Activated CD8-positive, alpha-beta memory T cell treated with anti-CD3 and anti-CD28 coated beads, Interleukin-2, amount 10 ng/mL, durations not matched to agents 7 days and 5 days (primary cell): ENCODE measurements at places on chromosomes 1 and 21. TPM values are rescaled to one million over a fixed set of nuclear protein-coding genes. Genes with fewer than 3 reads are reported as not detected.
A peak's percentile ranks its signal among the peaks of the same experiment; 100 is the strongest.

The CLK2 gene
- total RNA-seq = 94.8 TPM

The ARHGAP29 gene
- total RNA-seq = not detected

The GNAT2 gene
- total RNA-seq = not detected

The PGLYRP3 gene
- not detected for total RNA-seq

The PBX1 gene
- not detected for total RNA-seq

The CPLANE2 gene
- 6.4 TPM for total RNA-seq

The RLF gene
- 18.8 TPM for total RNA-seq

The ST6GALNAC5 gene
- total RNA-seq = not detected

The SPRR1B gene
- total RNA-seq = not detected

The NUP210L gene
- 0.09 TPM for total RNA-seq

- no peak for DNase-seq
These were observed 9.1 kb upstream of the EXO1 start for GRCh38 chr1:241838897-241839296.

DNA sequence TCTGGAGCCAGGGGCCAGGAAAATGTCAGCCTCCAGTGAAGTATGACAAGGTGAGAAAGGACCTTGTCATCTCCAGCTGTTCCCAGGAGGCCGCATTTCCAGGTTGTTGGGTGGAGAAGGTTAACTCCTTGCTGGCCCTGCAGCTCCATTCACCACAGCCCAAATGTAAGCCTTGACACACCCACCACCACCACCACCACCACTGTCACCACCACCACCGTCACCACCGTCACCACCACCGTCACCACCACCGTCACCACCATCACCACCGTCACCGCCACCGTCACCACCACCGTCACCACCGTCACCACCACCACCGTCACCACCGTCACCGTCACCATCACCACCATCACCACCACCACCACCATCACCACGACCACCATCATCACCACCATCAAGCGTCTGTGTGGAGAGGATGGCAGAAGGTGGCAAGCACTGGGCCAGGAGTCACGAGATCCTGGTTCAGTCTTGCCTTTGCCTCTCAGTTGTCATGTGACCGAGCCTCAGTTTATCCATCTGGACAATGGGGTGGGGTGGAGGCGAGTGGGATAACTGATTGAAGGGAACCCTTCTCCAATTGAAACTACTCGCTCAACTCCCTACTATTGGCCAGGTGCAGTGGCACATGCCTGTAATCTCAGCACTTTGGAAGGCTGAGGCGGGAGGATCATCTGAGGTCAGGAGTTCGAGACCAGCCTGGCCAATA, 21.2 kb upstream of the FAM131C start:
- no peak for DNase-seq

DNA sequence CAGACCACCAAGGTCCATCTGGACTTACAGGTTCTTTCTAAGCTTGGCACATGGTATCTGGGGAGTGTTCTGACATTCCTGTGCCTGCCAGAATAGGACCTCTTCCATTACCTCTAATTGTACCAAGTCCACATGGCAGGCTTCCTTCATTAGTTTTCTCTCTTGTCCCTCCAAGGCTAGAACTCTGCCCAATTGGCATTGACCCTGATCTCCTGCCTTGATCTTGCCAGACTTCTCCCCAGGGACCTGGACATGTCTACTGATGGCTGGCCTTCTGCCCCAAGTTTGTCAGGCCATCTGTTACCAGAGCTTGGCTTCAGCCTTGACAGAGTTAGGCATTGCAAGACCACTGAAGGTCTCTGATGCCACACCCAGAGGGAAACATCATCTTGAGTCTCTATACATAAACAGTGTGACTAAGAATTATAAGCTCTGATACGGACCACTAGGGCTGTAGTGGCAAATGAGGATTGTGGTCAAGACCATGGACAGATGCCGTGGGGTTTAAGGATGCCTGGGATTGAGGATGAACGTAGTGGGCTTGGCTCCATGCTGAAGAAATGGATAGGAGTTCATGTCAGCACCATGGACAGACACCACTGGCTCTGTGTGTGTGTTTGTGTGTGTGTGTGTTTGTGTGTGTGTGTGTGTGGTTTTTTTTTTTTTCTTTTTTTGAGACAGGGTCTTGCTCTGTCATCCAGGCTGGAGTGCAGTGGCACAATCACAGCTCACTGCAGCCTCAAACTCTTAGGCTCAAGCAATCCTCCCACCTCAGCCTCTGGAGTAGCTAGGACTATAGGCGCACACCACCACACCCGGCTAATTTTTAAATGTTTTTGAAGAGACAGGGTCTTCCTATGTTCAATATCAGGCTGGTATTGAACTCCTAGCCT, 19.5 kb upstream of the PSMB2 start:
- no peak for DNase-seq

- DNase-seq = no peak
These were observed 189.4 kb downstream of the NCAM2 start for GRCh38 chr21:21187579-21187978.

DNA sequence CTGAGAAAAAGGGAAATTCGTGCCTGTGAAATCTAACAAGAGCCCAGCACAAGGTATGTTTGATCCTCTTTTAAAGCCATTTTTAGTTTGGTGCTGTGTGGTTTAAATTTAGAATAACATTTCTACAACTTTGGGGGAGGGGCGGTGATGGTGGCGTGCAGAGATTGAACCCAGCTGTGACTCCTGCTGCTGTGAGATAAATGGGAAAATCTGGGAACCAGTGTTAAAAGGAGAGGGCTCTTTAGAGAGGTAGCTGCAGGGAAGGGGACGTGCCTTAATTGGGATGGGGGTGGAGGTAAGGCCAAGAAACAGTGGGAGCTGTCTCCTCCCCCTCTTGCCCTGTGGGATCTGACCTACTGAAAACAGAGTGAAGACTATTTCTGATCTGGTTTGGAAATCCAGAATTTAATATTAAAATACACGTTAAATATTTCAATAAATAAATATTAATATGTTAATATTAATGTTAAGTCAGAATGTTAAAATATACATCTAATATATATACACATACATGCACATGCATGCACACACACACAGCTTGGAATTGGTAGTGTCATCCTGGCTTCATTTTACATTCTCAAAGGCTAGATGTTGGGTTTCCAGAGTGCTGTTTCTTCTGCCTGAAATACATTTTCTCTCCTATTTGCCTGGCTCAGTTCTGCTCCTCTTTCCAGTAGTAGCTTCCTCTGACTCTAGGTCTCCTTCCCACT, 30.1 kb upstream of the DNAJC6 start:
- DNase-seq = no peak

- no peak for DNase-seq
These were observed 83.4 kb downstream of the RUNX3 start for GRCh38 chr1:24846671-24847070.

- no peak for DNase-seq
These were observed 3.1 kb downstream of the VPS26C start for GRCh38 chr21:37263827-37264600.

DNA sequence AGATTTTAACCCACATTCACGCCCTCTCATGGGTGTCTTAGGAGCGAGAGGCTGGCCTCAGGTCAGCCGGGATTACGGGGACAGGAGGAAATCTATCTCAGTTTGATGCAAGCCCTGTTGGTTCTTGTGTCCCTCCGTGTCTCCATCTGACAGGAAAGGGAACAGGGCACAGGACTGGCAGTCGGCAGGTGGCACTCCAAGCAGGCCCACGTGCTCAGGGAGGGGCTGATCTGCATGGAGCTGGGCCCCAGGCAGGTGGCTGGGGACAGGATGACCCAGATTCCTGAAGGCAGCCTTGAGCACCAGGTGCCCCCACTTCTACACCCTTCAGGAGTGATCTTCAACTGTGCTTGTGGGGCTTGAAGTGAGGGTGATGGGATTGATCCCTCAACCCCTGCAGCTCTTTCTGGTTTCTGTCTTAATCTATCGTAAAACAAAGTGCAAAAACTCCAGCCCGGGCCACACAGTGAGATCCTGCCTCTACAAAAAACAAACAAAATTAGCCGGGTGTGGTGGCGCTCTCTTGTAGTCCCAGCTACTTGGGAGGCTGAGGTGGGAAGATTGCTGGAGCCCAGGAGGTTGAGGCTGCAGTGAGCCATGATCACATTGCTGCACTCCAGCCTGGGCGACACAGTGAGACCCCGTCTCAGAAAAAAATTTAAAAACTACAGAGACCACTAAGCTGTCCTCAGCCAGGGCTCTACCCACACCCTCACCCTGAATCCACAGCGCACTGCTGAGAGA, 8.3 kb downstream of the PLEKHG5 start:
- DNase-seq = no peak

GRCh38 chr21:29667651-29668050, 272.1 kb downstream of the GRIK1 start:
- DNase-seq = no peak

- no peak for DNase-seq
These were observed 5.4 kb upstream of the SPTA1 start for GRCh38 chr1:158691907-158692306.

GRCh38 chr1:202017749-202018467, 7.5 kb downstream of the ELF3 start:
- DNase-seq = no peak

DNA sequence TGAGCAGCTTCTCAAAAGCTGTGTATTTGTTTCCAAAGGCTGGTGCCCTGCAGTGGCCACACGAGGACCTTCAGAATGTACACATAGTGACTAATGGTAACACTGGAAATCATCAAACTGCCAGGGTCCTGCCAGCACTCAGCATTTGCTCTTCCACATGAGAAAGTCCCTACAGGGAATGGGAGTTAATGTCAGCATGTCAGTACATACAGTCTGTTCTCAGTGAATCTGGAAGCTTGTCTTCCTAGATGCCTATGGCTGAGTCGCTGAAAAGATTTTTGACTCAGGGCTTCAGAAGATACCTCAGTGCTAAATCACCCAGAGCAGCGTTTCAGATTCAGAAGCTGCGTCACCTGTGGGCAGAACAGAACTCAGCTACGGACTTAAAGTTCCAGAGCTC, 108.2 kb downstream of the CDC7 start:
- no peak for DNase-seq

DNA sequence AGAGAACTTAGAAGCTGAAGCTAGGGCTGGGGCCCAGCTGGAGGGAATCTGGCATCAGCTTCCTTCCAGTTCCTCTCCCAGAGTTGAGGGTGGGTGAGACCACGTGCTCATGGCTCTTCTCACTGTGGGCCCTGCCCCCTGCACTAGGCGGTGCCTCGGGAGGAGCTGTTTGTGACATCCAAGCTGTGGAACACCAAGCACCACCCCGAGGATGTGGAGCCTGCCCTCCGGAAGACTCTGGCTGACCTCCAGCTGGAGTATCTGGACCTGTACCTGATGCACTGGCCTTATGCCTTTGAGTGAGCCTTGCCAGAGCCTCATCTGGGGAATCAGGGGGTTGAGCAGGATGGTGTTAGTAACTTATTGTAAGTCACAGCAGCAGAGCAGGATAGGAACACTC, 16.1 kb downstream of the AKR1A1 start:
- no peak for DNase-seq

GRCh38 chr1:14996133-14997050, 157.2 kb upstream of the TMEM51 start:
- DNase-seq = no peak

GRCh38 chr1:63524201-63524600, 876 bp downstream of the EFCAB7 start:
- no peak for DNase-seq

DNA sequence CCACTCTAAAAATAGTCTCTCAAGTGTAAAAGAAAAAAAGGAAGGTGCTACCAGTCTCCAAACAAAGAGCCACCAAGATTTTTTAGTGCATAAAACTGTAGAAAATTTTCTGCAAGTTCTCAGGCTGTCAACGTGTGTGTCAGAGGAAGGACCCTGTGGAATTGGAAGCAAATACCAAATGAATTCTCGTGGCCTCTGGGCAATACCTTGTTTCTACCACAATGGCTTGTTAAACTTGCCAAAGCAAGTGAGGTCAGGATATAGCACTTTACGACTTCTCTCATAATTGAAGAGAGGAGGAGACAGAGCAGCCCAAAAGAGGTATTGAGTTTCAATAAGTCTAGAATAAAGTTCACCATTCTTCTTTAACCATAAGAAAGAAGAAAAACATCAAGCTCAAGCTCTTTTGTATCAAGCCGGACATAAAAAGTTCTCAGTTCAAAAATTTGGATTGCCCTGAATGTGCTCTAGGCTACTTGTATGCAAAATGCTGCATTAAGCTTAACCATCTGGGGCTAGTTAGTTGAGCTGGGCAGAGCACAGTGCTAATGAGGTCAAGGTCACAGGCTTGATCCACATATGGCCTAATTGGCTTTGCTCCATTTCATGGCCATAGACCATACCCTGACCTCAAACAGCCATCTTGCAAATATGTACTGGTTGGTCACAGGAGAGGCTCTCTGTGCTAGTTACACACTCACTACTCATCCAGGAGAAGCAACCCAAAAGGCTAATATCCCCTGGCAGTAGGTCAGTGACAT, 60.5 kb downstream of the TBX15 start:
- DNase-seq = no peak

DNA sequence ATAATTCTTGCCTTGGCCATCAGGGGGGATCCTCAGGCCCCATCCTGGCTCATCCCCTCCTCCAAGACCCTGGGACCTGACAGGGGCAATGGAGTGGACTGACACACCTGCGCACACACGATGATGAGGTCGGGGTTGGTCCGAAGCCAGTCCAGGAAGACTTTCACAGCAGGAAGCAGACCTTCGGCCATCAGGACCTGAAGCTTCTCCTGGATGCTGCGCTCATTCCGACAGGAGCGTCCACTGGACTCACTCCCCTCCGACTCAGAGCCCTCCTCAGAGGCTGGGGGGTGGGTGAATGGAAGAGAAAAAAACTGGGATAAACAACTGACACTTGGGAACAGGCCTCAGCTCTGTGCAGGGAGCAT, 15.4 kb upstream of the PAQR6 start:
- DNase-seq = no peak

DNA sequence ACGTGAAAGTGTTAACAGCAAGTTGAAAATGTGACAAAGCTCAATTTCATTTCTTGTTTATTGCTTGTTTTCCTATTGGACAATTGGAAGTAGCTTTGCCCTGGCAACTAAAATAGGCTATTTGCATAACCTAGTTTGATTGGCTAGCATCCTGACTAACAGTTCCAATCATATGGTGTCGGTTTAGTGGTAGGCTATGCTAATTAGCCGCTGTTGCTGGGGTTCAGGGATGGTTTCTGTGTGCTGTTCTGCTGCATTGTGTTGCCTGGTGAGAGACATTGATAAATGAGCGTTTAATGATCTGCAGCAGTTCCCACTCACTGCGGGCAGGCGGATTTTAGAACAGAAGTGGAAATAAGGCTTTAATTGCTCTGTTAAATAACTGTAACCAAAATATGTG, 68.5 kb downstream of the DYRK1A start:
- peak; percentile 64 for DNase-seq

GRCh38 chr1:114819869-114820268, 34.8 kb upstream of the SYCP1 start:
- no peak for DNase-seq

- DNase-seq = peak; percentile 22
These were observed 24.9 kb upstream of the GRHL3 start for GRCh38 chr1:24294228-24294672.

DNA sequence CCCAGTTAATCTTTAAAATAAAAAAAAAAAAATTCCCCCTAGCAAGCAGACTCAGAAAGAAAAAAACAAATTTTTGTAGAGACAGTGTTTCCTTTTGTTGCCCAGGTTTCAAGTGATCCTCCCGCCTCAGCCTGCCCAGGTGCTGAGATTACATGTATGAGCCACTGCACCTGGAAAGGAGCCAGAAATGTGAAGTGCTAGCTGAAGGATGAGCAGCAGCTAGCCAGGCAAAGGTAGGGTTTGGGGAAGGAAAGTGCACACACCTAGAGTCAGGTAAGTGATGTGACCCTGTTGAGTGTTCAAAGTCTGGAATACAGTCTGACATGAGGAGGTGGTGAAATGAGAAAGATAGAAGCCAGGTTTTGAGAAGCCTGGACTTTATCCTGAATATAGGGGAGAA, 1.7 kb downstream of the AKR1A1 start:
- DNase-seq = no peak

- DNase-seq = no peak
These were observed 55.3 kb downstream of the RRAGC start for GRCh38 chr1:38804062-38804886.
